Islet precursor cell (in vitro differentiated cells): ENCODE measurements at places on chromosomes 6 and 20.

- DNase-seq, result no peak
These were observed 35.8 kb upstream of the MAS1 start for GRCh38 chr6:159854959-159855358.

DNA sequence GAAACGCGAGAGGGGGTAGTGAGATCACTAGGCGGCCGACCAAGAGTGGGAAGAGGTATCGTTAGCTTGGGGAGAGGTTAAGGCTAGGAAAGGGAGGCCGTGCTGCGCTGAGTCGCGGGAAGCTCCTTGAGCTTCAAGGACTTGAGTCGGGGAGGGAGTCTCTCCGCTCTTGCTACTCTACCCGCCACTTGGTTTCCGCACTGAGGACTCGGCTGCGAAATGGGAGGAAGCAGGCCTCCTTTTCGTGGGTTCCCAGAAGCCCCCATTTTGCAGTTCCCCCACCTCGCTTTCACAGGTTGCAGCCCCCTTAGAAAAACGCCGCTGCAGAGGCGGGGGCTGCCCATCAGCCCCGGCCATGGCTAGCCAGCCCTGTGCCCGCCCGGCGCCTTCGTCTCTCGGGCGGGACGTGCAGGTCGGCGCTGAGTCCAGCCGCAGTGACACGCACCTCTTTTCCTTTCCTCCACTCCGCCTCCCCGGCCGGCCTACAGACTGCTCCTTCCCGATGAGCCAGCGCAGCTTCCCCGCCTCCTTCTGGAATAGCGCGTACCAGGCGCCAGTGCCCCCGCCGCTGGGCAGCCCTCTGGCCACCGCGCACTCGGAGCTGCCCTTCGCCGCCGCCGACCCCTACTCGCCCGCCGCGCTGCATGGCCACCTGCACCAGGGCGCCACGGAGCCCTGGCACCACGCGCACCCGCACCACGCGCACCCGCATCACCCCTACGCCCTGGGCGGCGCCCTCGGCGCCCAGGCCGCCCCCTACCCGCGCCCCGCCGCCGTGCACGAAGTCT, 4.9 kb downstream of the VGLL2 start:
- peak; percentile 78 for DNase-seq

GRCh38 chr20:43937591-43937990, 22.9 kb downstream of the TOX2 start:
- DNase-seq, result no peak

DNA sequence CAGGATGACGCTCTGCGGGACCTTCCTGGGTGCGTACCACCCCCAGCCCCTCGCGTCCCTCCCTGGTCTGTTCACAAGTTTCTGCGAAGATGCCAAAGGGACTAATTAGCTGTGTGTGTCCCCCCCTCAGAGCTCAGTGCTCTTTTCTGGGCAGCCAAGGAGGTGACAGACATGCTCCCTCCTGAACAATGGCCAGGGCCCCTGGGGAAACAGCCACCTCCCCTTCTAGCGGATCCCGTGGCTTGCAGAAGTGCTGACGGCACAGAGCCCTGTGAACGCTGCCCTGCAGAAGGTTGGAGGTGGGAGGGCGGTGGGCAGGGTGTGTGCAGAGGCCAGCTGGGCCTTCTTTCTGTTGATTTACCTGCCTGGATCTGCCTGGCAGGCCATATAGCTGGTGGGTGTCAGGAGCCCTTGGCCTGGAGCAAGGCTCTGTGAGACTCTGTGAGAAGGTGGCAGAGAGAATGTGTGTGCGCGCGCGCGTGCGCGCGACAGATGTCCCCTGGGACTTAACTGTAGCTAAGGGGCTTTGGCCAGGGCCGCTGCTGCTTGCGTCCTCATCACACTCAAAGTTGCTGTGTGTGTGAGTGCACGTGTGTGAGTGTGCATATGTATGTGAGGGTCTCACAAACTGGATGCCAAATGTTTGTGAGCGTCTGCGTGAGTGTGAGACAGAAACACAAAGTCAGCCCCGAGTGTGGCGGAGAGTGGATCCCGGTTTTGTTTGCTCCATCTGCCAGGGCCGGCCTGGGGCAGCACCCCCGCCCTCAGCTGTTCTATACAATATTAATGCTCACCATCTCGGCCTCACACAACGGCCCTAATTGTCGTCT, 3.5 kb upstream of the MYT1 start:
- DNase-seq, result no peak

DNA sequence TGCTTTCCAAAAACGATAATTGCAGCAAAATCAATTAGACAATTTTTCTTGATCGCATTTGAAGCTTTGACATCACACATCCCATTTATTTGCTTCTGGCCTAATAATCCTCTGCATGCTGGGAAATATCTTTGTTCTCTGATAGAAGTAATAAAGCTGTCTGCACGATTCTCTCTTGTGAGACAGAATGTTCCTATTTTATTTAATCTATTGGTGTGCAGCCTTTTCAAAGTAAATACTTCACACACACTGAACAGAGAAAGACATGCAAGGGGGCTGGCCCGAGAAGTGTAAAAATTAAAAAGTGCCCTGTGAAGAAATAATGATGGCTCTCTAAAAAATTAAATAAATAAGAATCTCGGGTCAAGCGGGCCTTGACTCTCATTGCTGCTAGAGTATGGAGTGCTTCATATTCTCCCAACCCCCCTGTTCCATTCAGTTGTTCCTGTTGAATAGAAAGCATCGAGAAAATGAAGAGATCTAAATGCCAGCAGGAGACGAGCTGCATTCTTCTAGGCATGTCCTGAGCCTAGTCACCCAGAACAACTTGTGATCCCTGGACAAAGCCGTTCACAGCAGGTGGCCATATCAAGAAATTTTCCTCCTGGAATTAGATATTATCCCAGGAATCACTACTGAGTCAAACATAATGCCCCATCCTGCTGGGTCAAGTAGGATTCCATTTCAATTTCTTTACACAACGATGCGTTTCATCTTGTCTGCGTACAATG, 625.9 kb upstream of the EPHA7 start:
- DNase-seq, result no peak

DNA sequence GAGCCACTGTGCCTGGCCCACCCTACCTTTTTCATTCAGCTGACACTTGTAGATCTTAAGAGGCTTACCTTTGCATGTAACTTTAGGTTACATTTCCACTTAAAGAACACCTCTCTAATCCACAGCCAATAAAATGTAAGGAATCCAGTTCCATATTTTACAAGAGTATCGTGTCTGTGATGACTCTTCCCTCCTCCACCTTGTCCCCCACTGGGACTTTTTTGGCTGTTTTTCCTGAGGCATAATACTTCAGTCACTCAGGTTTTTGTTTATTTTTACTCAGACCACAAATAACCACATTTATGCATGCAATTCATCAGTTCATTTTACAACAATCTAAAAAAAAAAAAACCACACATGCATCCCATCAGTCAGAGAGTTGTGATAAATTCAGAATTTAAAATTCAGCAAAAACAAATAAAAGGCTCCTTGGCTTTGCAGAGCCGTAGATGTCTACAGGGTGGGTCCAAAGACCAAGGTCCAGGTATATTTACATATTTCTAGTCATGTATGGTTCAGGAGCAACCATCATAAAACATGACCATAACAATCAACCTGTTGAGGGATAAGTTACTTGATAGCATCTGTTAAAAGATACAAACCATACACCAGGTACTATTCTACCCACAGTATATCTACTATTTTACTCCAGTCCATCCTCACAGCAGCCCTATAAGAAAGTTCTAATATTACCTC, 9.9 kb downstream of the ATXN1 start:
- no peak for DNase-seq

DNA sequence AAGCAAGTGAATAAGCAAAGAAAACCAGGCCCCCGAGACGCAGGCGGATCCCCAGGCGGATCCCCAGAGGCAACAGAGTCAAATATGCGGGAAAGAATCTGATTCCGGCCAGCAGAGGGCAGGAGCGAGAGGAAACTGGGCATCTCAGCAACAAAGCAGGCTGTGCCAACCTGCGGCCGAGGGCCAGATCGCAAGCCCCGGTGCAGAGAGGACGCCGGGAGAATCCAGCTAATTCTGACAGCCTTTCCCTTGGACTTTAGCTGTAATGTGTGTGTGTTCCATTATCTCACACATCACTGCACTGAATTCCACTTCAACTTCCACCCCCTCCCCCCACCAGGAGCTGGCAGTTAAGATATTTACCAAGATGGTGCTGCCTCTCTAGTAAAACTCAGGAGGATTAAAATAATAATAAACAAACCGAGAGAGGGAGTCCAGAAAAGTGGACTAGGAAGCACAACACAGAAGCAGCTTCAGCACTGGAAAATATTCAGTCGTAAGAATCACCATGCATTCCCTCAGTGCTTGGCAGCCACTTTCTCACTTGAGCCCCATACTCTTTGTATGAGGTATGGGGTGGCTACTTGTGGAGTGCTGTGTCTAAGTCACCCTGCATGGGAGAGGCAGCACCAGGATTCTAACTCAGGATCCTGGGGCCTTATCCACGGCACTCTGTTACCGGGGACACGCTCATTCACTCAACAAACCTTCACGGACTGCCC, 66.2 kb upstream of the SNX9 start:
- peak; percentile 90 for DNase-seq

- DNase-seq, result peak; percentile 88
These were observed 34.0 kb downstream of the VEGFA start for GRCh38 chr6:43803783-43804549.

DNA sequence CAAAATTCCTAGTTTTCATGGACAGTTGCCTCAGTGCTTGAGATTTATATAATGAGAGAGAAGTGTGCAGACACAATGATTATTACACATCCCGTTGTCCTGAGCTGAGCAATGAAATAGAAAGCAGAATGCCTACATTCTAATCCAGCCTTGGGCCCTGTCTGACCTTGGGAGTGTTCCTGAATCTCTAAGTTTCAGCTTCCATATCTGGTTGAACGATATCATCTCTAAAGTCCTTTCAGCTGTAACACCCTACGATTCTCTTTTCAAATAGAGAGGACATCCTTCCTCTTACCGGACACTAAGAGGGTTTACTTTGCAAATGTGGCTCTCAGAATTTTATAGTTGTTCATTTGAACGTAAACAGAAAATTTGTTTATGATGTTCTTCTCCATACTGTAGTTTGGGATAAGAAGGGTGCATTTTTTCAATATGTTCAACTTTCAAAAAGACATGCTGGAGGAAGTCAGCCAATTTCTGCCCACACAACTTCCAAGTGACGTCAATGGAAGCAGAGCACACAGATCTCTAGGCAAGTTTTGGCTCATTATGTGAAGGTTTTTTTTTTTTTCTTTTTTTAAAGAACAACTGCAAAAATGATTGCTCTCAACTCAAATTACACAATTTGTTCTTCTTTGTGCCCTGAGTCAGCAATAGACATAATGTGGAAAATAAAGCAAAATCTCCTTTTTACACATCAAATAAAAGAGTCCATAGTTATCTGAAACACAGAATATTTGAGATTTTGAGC, 50.4 kb downstream of the PDE7B start:
- DNase-seq, result no peak

DNA sequence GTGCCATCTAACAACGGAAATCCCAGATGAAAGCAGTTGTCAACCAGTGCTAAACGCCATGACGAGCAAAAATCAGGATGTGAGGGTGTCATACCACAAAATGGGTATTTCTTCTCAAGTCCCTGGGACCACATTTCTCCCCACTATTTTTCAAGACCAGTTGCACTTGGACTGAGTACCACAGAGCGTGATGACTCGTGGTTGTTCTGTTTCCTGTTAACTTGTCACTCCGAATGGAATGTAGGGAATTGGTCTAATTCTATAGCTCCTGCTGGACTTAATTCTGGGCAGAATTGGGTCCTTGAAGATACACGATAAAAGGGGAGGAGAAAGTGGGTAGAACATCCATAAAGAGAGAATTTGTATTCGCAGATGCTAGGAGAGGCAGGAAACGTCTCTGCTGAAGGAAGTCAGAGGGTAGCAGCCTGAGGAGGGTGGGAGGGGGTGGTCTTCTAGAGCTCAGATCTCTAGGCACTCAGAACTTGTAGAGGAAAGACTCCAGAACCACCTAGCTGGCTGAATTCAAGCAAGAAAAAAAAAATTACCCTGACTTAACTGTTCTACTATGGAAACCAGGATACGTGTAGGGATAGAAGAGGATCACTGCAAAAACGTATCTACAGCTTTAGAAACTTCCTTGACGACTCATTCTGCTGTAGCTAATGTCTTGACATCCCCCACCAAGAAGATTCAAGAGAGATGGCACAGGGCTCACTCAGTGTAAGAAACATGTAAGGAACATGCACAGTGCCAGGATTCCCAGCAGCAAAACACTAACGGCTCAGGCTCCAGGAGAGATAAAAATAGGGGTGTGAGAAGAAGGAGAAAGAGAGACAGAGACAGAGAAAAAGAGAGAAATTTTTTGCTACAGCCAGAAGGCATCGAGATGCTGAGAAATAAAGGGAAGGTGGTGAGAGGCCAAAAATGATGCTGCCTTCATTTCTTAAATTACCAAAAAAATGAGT, 494.7 kb downstream of the CD83 start:
- DNase-seq, result peak; percentile 84

DNA sequence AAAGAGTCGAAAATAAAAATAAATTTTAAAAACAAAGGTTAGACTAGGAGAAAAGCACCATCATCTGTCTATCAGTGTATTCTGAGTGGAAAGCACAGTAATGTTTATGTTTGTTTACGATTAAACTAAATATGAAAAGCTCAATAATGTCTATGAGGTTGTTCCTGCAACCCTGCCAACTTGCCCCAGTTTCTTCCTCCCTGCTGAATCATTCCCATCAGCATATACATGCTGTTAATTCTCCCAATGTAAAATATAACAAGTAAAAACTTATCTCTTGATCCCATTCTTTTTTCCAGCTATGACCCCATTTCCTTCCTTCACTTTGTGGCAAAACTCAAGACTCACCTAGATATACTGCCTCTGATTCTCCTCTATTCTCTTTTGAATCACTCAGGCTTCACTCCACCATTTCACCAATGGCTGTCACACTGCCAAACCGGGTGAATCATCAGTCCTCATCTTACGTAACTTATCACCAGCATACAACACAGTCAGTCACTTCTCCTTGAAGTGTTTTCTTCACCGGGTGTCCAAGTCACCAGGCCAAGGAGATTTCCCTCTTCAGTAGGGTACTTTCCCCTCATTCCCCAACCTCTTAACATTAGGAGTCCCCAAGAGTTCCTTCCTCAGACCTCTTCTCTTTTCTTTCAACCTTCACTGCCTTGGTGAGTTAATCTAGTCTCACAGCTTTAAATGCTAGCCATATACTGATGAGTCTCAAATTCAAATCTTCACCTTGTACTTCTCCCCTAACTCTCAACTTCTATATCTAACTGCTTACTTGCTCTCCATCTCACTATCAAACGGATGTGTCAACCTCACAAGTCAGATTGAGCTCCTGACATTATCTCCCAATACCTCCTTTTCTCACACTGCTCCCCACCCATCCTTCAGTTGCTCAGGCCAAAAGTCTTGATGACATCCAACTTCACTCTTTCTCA, 6.2 kb downstream of the TMEM242 start:
- DNase-seq, result no peak

DNA sequence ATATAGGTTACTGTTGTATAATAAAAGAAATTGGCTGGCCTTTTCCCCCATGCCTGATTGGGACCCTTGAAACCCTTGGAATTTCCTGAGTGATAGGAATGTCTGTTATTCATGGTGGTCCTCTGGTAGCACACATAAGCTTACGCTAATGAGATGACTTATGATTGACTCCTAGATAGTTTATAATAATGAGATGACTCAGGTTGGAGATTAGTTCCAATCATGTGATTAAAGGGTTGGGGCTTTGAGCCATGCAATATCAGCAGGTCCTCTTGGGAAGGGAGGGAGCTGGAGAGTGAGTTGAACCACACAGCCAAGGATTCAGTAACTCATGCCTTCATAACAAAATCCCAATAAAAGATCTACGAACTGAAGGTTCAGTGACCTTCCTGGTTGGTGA, 407.6 kb upstream of the MANEA start:
- DNase-seq, result no peak
